AG08396 (cell line): ENCODE measurements at places on chromosomes 11 and 22.
A peak's percentile ranks its signal among the peaks of the same experiment; 100 is the strongest.

DNA sequence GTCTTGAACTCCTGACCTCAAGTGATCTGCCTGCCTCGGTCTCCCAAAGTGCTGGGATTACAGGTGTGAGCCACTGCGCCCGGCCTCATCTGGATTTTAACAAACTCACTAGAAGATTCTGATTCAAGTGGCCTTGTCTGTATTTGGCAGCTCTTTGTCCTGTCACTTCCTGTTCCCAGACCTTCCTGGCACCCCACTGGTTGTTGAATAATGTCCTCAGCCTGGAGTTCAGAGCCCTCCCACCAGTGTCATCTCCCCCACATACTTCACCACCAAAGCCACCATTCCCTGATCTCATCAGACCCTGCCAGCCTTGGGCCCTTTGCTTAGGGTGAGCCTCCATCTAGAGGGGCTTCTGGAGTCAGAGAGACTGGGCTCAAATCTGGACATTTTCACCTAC lies 3.3 kb downstream of the PELI3 start:
- no peak for DNase-seq

- DNase-seq = no peak
These were observed 344 bp downstream of the IFT27 start for GRCh38 chr22:36775586-36775963.

DNA sequence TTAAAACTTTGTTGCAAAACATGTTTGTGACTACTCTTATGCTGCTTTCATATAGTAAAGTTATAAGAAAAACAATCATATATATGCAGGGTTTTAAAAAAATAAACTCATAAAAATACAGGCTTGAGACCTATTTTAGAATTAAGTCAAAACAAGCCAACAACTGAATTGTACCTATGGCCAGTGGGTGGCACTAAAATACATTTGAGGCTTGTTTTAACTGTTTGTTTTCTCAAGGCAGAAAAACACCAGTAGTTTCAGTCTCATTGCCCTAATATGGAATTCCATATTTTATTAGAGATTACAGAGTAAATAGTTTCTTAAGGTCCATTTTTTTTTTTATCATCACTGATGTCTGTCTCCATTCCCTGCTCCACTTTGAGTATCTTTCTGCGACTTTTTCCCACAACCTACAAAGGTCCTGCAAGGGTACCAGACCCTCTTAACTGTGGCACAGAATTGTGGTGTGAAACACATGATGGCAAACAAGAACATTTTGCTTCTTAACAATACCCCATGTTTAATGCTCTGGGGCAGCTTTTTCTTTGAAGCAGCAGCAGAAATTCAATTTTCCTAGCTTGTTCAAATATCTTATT lies 8.5 kb upstream of the CCDC89 start:
- peak; percentile 22 for DNase-seq

- DNase-seq = no peak
These were observed 24.8 kb downstream of the ARHGAP32 start for GRCh38 chr11:129167315-129167714.

DNA sequence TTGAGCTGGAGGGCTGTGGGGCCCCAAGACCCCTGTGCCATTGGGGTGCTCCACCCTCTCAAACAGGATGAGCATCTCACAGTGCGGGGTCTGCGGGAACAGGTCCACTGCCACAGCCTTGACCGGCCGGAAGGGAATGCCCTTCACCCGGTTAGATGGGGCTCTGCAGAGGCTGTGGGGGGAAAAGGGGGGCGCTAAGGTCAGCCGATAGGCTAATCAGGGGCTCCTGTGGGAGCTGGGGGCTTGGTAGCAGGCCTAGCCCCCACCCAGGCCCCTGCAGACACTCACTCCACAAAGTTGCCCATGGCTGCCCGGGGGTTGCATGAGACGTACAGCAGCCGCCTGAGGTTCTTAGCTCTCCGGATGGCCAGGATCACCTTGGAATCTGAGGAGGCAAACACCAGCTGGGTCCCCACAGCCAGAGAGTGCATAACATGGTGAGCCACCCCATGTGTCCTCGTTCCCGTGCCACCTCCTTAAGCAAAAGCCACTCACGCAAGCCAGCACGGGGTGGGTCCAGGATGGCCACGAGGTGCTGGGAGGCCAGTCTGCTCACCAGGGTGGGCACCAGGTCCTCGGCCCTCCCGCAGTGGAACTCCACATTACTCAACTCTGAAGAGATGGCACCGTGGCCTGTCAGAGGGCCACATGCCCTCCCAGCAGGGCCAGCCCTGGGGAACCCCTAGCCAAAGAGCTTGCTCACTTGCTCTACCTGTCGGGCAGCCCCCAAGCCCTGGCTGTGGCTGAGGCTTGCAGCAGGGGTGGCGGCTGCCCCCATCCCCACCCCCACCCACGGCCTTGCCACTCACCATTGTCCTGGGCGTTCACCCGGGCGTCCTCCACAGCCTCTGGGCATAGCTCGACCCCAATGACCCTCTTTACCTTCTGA lies 3.0 kb upstream of the RANBP1 start:
- DNase-seq = no peak

GRCh38 chr11:60747359-60747873 lies 9.3 kb upstream of the MS4A15 start:
- no peak for DNase-seq

- DNase-seq = no peak
These were observed 7.1 kb downstream of the CD44 start for GRCh38 chr11:35146074-35146521.

DNA sequence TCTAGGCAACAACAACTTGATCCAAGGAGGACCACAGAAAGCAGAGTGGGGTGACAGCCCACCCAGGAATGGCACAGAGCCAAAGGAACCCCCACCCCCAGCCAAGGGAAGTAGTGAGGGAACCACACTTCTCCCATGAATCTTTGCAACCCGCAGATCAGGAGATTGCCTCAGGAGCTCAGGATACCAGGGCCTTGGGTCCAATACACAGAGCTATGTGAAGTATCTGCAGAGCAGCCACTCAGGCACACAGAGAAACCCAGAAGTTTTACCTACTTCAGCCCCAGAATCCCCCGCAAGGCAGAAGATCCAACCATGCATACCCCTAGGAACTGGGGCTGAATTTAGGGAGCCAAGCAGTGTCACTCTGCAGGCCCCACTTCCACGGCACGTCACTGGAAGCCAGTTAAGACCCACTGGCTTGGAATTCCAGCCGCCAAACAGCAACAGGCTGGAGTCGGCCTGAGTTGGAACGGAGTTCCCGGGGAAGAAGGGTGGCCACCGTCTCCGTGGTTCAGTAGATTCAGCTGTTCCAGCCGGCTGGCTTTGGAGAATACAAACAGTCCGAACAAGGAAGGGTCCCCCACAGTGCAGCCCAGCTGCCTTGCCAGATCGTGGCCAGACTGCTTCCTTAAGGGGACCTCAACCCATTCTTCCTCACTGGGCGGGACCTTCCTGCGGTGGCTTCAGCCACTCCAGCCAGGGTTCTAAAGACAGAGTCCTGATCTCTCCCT lies 174.1 kb downstream of the TTC28 start:
- no peak for DNase-seq

- DNase-seq = no peak
These were observed 18.1 kb downstream of the POLA2 start for GRCh38 chr11:65279741-65280440.

- no peak for DNase-seq
These were observed 6.3 kb downstream of the NRXN2 start for GRCh38 chr11:64716473-64717267.

DNA sequence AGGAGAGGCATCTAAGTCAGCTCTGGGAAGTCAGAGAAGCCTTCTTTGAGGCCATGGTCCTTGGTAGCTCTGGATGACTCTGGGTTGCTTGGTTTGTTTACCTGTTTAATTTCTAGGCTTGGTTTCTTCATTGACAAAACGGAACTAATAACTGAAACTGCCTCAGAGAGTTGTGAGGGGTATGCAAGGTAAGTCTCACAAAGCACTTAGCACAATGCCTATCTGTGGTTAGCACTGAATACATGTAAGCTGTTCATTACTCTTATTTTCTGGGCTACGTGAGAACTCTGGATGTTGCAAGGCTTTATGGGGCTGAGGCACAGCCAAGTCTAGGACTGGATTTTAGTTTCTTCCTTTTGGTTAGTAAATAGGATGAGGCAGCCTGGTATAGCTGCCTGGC lies 225.8 kb upstream of the NCAM1 start:
- DNase-seq = no peak

- no peak for DNase-seq
These were observed 9.2 kb downstream of the MAPK1 start for GRCh38 chr22:21858025-21858764.

GRCh38 chr11:40716344-40717130 lies 742.9 kb downstream of the LRRC4C start:
- no peak for DNase-seq

DNA sequence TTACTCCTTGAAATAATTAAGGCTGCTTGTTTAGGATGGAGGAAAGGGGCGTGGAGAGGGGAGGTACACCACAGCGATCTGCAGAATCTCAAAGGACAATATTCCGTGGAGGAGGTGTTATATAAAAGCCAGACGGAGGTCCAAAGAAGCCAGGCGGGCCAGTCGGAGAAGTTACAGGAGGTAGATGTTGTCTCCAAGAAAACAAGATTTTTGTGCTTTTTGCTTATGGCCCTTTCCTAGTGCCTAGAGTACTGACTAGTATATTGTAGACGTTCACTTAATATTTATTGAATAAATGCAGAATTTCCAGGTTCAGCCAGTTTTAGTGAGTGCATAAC lies 761 bp downstream of the ZDHHC13 start:
- DNase-seq = no peak

GRCh38 chr11:58395581-58395980 lies 11.1 kb downstream of the OR5B3 start:
- no peak for DNase-seq

DNA sequence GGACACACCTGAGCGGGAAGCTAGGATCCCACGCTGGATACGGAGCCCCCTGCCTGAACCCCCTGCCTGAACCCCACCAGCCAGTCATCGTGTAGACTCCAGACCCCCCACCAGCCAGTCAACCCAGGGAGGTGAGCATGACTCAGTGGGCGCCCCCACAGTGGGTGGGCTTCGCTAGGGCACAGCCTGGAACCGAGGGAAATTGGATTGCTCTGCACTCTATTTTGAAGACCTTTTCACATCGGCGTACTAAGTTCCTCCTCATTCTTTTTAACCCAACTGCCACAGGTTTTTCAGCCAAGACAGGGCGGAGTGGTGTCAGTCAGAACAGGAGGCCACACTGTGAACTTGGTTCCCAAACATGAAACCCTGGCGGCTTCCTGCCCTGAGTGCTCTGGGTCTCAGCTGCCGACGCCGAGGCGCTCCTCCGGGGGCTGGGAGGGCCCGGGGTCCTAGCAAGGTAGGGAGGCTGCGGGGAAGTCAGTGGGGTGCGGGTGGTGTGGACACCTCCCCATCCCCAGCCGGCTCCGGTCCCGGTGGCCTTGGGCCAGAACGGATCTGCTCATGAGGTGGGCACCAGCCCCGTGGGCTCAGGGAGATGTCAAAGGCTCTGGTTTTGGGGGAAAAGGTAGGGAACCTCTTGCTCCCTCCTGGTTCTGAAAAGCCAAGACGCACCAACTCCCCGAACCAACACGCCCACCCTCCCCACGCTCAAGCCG lies 57.0 kb downstream of the BRD1 start:
- no peak for DNase-seq

GRCh38 chr22:44133161-44133560 lies 47.6 kb upstream of the PARVG start:
- DNase-seq = peak; percentile 30

- DNase-seq = no peak
These were observed 228.1 kb upstream of the C11orf87 start for GRCh38 chr11:109193880-109194279.

DNA sequence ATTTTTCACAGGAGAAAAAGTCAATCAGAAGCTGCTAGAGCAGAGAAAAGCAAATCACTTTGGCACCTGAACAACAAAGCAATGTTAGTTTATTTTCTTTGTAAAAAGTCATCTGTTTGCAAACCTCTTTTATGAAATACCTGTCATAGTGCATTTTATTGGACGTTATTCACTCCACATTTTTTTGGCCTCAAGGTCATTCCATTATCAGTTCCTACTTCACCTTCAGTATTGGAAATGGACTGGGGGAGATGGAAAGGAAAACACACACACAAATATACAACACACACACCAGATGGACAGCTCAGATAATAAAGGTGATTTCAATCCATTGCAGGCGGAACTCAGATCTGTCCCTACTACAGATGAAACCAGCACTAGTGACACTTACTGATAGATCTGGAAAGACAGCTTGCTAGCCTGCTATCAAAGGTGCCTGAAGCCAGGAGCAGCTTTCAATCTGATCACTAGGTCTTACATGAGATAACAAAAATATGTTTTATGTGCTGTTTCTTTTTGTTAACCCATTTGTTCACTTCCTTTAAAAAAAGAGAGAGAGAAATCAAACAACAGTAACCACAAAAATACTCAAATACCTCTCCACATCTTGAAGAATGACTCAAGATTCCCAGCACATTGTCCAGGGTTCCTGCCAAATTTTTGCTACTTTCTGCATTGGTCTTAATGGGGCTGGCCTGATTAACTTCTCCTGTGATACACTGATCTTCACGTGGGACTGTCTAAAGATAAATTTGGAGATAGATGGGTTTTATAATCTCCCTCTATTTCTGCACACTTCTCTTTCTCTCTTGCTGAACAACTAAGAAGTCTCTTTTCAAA lies 844.3 kb upstream of the TENM4 start:
- no peak for DNase-seq

- no peak for DNase-seq
These were observed 17.9 kb upstream of the TPH1 start for GRCh38 chr11:18063862-18064434.

- DNase-seq = peak; percentile 66
These were observed 579 bp upstream of the CYB5R2 start for GRCh38 chr11:7673724-7674434.

- no peak for DNase-seq
These were observed 115.2 kb downstream of the CEP164 start for GRCh38 chr11:117442869-117443239.

GRCh38 chr11:111569476-111569875 lies 29.0 kb downstream of the LAYN start:
- no peak for DNase-seq

DNA sequence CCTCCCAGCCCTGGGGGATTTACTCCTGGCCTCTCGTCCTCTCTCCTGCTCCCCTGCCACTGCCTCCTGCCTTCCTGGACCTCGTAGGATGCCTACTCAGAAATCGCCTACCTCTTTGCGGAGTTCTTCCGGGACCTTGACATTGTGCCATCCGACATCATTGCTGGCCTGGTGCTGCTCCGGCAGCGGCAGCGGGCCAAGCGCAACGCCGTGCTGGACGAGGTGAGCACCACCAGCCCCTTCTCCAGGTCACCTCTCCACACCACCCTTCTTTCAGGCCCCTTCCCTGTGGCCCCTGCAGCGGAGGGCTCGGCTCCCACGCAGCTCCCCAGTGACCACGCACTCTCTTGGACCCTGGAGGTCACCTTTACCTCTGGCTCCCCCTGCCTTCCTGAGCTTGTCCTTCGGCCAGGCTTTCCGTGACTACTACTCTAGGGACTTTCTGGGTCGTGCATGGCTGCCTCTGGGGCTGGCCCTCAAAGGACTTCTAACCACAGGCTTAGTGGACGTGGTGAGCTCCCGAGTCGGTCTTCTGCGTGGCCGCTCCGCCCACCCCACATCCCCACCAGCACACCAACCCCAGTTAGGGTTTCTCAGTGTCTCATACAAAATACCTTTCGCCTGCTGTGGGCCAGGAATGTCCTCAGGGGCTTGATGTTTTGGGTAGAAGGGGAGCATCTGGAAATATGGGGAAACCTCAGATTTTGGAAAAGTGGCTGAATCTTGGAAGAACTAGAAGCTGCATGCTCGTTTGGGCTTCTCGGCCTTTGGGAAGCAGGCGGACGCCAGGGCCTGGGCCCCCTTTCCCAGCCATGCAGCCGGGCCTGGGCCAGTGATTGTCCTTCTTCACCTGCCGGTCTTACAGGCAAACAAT lies 24.1 kb upstream of the MYRF start:
- DNase-seq = no peak
